Epithelial cell of prostate (primary cell): ENCODE measurements at places on chromosomes 13 and 19.

DNA sequence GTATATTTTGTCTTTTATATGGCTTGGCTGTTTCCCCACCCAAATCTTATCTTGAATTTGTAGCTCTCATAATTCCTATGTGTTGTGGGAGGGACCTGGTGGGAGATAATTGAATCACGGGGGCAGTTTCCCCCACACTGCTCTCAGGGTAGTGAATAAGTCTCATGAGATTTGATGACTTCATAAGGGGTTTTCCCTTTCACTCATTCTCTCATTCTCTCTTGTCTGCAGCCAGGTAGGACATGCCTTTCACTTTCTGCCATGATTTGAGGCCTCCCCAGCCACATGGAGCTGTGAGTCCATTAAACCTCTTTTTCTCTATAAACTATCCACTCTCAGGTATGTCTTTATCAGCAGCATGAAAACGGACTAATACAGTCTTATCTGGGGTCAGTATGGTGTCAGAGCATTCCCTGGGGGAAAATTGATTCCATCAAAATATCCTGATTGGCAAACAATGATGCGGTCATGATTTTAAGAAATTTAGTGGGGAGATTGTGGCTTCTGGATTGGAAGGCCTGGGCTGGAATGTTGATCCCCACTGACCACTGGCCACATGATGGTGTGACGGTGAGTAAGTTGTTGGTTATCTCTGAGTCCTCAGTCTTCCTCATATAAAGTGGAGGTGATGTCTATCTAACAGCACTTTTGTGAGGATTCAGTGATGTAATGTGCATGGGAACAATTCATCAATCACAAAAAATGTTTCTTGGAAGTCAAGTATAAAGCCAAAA lies 27.5 kb upstream of the ANKRD10 start:
- no peak for DNase-seq

GRCh38 chr19:47663911-47664771 lies 49.1 kb upstream of the EHD2 start:
- DNase-seq, result peak; percentile 83

DNA sequence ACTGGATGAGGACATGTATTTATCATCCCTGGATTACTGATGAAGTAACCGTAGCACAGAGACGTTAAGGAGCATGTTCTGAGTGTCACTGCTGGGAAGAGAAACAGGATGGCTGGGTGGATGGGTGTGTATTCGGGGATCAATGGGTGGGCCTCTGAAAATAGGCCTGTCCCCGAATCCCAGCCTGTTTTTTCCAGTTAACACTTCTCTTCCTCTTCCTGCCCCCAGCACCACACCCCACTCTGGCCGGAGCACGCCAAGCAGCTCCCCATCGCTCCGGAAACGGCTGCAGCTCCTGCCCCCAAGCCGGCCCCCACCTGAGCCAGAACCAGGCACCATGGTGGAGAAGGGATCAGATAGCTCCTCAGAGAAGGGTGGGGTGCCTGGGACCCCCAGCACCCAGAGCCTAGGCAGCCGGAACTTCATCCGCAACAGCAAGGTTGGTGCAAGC lies 8.8 kb downstream of the GRAMD1A start:
- DNase-seq, result no peak

DNA sequence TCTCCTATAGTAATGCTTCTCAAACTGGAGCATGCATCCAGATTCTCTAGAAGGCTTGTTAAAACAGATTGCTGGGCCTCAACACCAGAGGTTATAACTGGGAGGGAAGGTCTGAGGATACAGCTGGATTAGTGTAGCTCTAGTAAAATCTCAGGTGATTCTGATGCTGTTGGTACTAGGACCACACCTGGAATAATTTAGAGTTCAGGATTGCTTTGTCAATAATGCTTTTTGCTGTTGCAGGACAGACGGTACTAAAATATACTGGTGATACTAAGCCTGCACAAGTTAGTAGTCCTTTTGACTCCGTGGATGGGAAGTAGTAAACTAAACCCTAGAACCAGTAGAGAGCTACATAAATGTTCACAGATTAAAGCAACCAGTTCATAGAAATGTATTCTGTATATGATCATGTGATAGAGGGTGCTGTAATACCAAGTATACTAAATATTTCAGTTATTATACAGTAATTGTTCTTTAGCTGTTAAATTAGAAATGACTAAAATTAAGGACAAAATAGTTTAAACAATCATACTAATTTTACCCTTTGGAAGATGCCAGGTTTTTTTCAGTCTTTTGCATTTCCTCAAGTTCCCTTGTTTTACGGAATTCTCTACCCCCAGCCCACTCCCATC lies 258.2 kb upstream of the STARD13 start:
- no peak for DNase-seq

DNA sequence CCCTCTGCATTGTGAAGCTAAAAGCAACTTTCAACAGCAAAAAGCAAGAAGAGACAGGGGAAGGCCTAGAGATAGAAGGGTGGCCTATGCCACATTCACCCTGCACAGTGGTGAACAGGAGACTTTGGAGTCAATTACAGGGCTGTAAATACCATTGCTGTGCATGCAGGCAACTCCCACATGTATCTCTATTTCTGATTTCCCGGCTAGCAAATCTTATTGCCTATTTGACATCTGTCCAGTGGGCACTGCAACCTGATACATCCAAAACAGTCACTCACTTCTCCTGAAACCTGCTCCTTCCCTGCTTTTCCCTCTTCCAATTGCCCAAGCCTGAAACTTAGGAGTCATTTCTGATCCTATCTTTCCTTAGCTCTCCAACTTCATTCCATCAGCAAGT lies 13.4 kb downstream of the RUBCNL start:
- DNase-seq, result no peak

GRCh38 chr19:18507727-18508440 lies 14.0 kb downstream of the ELL start:
- no peak for DNase-seq

DNA sequence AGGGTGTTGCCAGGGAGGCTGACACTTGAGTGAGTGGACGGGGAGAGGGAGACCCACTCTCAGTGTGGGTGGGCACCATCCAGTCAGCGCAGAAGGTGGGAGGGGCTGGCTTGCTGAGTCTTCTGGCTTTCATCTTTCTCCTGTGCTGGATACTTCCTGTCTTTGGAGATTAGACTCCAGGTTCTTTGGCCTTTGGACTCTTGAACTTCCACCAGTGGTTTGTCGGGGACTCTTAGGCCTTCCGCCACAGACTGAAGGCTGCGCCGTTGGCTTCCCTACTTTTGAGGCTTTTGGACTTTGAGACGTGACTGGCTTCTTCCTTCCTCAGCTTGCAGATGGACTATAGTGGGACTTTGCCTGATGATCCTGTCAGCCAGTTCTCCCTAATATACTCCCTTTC lies 4.3 kb upstream of the LENG8 start:
- no peak for DNase-seq

DNA sequence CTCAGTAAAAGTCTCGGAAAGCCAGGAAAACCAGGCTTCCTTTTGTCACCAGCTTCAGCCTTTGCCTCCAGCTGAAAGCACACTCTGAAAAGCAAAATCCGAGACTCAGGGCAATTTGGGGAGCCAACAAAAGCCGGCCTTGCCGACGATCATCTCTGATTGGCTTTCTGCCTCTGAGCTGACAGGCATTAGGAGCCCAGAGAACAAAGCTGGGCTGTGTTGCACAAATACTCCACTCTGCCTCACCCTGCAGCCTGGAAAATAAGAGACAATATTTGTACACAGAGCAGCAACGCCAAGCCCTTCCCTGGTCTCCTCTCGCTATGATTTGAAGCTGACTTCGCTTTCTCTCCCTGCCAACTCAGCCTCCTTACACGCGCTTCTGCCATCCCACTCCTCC lies 46.9 kb downstream of the CACNA1A start:
- no peak for DNase-seq

DNA sequence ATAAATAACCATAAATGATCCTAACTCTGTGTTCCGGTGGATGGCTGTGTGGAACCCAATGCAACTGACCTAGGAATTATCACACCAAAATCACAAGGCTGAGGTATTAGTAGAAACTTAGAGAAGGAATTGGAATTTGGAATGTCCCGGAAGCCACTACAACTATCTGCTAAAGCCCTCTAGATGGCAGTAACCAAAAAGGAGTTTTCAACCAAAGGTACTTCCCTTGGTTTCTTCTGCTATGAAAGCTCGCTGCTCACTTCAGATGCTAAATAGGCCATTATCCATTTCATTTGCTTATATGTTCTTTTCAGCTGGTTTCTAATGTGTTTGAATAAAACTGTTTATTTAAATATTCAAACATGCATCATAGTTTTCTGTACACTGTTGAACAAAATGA lies 1589.1 kb upstream of the SPRY2 start:
- no peak for DNase-seq

DNA sequence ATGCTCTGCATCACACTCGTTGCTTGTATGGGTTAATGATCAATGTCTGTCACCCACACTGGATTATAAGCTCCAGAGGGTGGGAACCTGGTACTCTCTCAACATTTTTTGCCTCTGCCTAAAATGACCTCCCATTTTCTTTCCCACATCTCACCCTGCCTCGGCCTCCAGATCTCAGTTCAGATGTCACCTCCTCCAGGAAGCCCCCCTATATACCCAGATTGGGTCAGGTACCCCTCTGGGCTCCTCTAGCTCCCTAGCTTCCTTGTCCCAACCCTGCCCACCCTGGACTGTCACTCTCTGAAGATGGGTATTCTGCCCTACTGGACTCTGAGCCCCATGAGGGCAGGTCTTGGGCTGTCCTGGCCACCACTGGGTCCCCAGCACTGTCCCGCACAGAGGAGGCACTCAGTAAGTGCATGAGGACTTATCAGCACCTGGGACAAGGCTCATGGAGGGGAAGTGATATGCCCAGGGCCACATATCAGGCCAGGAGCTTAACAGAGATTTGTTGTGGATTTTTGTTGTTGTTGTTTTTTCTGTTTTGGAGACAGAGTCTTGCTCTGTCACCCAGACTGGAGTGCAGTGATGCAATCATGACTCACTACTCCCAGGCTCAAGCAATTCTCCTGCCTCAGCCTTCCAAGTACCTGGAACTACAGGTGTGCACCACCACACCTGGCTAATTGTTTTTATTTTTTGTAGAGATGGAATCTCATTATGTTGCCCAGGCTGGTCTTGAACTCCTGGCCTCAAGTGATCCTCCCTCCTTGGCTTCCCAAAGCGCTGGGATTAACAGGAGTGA lies 23.8 kb downstream of the PRKD2 start:
- DNase-seq, result no peak

GRCh38 chr19:50269653-50270052 lies 59.5 kb downstream of the KCNC3 start:
- DNase-seq, result no peak

DNA sequence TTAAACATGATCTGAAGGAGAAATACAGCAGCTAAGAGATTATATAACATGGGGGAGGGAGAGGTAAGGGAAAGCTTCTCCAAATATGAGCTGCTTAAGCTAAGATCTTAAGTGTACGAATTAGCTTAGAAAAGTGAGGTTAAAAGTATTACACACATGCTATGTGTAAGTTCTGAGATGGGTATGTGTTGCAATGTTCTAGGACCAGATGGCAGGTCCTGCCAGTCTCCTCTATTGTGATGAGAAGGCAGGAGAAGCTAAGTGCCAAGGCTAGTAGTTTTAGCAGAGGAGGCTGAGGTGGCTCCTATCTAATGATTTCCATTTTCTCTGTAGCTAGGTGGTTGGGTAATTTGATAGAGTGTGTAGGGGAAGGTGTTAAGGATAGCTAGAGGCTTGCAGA lies 57.6 kb downstream of the MICU2 start:
- DNase-seq, result no peak

GRCh38 chr19:29681422-29682235 lies 16.4 kb downstream of the PLEKHF1 start:
- no peak for DNase-seq

DNA sequence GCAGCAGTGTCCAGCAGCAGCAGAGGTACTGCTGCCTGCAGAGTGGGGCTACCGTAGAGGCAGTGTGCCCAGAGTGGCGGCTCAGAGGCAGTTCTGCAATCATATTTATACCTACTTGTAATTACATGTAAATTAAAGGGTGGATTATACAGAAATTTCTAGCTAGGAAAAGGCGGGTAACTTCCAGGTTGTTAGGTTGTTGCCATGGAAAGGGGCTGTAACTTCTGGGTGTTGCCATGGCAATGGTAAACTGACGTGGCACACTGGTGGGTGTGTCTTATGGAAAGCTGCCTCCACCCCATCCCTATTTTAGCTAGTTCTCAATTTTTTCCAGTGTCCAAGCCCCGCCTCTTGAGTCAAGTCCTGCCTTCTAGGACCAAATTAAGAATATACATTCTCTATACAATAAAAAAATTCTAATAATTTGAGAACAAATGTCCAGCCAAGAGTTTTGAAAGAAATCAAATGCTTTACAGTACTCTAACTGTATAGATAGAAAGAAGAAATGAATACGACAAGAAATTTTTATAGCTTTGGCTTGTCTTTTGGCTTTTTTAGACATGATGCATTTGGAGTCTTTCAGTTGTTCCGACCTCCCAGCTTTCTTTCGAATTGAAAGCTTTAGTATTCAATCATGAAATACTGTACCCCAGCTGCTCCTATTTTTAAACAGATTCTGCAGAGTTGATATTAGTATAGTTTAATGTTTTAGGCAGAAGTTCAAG lies 816.6 kb downstream of the DIAPH3 start:
- DNase-seq, result no peak

GRCh38 chr13:33541456-33541855 lies 255.9 kb upstream of the STARD13 start:
- no peak for DNase-seq

DNA sequence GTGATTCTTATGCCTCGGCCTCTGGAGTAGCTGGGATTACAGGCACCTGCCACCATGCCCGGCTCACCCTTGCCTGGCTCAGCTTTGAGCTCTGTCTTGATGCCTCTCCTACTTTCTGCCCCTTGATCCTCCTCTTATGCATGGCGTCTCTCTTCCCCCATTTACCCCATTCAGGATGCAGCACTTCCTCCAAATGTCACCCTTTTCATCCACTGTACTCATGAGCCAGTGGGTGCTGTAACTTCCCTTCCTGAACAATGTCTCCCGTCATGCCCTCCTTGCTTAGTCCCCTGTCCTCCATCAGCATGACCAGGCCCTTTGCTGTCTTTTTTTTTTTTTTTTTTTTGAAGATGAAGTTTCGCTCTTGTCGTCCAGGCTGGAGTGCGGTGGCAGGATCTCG lies 3.4 kb upstream of the SIGLEC9 start:
- no peak for DNase-seq

- DNase-seq, result no peak
Observed at GRCh38 chr13:106612688-106613087, 44.8 kb upstream of the ARGLU1 start.

GRCh38 chr19:14434543-14435319 lies 1.6 kb downstream of the PKN1 start:
- no peak for DNase-seq

GRCh38 chr13:101846701-101847100 lies 394.2 kb downstream of the ITGBL1 start:
- DNase-seq, result no peak

- DNase-seq, result no peak
Observed at GRCh38 chr13:96806746-96807145, 187.5 kb downstream of the OXGR1 start.

GRCh38 chr13:21075379-21076249 lies 14.2 kb upstream of the LATS2 start:
- no peak for DNase-seq
